Suppressor macrophage (primary cell): ENCODE measurements at places on chromosomes 2 and 18.

DNA sequence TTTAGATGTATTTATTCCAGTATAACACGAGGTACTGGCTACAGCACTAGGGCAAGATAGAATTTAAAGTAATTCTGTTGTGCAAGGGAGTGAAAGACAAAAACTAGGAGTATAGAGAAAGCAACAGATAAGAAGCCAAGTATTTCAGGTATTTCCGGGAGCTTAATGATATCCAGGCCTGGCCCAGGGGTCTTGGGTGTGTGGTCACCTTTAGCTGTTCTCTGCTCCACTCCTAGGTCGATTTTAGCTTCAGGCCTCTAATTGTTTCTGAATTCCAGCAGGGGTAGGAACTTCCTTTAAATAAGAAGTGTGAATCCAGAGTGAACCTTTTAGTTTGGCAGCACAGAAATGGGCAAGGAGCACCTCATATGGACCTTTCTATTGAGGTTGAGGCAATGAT lies 342.3 kb upstream of the MYT1L start:
- no peak for DNase-seq

GRCh38 chr2:47222826-47223554 lies 67.9 kb upstream of the STPG4 start:
- no peak for DNase-seq

- DNase-seq: no peak
Observed at GRCh38 chr2:219452361-219453317, 18.0 kb downstream of the SPEG start.

DNA sequence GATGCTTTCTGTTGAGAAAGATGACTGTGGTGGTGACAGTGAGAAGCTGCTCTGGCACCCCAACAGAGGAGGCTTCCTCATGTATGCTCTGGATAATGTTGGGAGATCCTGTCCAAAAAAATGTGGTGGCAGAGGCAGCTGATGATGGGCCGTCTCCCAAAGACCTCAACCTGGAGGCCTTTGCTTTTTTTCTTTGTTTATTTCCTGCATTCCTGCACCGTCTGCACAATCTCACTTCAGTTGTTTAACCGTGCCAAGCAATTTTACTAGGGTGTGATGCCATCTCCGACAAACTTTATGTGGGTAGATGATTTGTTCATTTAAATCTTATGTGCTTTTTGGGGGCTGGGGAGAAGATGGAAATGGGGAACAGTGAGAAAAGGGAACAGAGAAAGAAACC lies 62.2 kb upstream of the IGFBP5 start:
- DNase-seq: no peak

GRCh38 chr2:182043021-182043420 lies 57.4 kb downstream of the PPP1R1C start:
- no peak for DNase-seq

DNA sequence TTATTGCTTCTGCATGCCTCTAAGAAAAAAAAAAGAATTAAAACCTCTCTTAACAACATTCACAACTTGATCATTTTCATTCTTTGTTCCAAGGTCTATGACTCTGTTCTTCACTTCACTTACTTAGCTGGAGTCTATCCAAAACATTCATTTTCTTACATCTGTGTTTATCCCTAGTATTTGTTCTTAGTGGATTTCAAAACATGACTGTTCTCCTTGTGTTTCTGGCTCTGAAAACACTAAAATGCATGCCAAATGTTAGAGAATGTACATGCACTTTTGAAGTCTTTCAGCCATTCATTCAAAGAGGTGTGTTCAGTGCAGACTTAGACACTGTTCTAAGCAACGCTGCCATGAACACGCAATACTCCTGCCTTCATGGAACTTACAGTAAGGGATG lies 138.8 kb downstream of the CNTNAP5 start:
- no peak for DNase-seq

DNA sequence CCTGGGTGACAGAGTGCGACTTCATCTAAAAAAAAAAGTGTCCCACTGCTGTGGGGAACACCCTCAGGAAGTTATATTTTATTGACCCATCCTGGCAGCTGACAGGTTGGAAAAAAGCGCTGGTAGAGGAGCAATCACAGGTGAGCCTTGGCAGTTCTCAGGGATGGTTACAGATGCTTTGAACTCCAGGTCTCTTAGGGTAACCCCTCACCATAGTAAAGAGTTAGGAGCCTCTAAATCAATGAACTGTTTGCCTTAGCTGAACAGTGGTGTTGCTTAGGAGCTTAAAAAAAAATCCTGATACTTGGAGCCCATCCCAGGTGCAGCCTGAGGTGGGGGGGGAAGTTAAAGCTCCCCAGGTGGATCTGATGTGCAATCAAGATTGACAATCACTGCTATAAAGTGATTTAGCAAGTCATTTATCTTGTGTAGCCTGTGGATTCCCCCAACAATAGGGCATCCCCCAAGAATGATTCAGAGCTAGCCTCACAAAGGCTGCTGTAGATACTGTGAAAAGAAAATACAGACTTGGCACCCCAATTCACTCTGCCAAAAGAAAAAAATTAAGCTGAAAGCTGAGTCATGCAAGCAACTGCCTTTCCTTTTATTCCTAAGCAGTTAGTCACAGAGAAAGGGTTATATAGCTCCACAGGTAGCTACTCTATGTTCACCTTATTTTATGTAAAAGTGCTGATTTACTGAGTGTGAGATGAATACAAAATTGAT lies 14.8 kb downstream of the SLC16A14 start:
- DNase-seq: no peak

DNA sequence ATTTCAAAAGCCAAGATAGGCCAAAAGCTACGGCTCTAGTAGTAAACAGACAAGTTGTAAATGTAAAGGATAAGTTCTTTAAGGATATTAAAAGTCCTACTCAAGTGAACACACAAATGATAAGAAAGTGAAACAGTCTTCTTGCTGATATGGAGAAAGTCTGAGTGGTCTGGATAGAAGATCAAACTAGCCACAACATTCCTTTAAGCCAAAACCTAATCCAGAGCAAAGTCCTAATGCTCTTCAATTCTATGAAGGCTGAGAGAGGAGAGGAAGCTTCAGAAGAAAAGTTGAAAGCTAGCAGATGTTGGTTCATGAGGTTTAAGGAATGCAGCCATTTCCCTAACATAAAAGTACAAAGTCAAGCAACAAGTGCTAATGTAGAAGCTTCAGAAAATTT lies 111.7 kb upstream of the ZEB2 start:
- no peak for DNase-seq

DNA sequence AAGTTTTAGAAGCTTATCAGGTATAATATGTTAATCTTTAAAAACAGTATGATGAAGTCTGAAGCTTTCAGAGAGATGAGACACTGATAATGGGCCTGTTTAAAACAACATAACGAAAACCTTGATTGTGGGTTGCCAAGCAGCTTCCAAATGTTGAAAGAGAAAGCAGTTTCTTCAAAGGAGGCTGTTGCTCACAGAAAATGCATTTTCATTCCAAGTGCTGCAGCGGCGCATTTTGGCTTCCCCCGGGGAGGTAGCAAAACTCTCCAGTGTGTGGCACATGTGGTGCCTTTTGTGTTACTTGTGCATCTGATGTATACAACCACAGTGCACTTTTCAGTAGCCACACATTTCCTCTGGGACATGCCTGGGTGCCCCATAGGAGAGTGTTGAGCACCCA lies 66.1 kb downstream of the TMEFF2 start:
- DNase-seq: no peak

GRCh38 chr2:60560734-60561644 lies 7.5 kb upstream of the BCL11A start:
- peak; percentile 69 for DNase-seq

GRCh38 chr18:78054801-78055200 lies 805.2 kb downstream of the GALR1 start:
- DNase-seq: no peak

DNA sequence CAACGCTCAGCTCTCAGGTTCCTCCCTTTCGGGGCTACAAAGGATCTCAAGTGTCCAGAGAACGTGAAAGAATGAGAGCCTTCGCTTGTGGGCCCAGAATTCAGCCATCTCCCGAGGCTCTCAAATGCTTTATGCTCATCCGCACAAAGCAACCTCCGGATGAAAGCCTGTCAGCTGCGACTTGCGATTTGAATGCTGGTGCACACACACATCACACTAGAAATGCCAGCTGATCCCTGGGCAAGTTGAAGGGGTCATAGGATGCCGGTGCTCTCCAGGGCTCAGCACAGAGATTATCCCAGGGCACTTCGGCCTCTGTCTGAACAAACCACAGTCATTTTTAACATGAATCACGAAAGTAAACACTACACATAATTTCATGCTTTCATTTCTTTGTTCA lies 141.8 kb upstream of the MYT1L start:
- DNase-seq: no peak
